ENCODE measurements at places on chromosomes 7 and 10.

DNA sequence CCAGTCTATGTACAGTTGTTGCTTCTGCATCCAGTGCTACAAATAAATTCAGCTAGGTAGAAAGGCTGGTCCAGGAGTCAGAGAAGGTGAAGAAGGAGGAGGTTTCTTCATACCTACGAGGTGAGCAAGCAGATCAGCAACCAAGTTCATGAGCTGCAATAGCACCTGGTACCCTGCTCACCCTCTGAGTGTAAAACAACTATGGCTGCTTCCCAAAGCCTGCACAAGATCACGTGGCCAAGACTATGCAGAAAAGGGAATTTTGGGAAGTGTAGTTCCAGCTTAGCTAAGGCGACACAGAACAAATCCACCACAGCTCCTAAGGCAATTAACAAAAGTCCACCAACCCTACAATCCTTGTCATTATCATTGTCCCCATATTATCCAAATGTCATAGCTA is 95.9 kb upstream of the AUTS2 start:
- DNase-seq, result no peak

GRCh38 chr10:35386594-35387174 is 50.4 kb downstream of the CCNY start:
- peak; percentile 68 for DNase-seq

DNA sequence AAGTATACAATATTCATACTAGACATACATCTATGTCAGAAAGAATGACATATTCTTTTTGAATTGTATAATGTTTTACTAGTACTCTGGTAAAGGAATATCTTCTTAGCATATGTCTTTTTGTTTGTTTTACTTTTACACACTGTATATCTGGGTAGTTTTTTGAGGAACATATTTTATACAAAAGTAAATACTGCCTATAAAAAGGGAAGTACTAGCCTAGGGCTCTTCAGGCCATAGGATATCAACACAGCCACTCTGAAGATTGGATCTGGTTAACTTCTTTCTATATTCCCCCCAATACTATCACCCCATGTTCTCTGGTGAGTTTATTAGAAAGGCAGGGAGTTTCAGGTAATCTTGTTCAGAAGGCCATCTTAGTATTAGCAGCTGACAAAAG is 134.6 kb downstream of the ZNF438 start:
- DNase-seq, result no peak

GRCh38 chr7:155971180-155971770 is 159.0 kb upstream of the SHH start:
- no peak for DNase-seq

GRCh38 chr7:113071465-113071864 is 15.2 kb downstream of the GPR85 start:
- DNase-seq, result no peak

GRCh38 chr7:55308186-55308929 is 56.8 kb upstream of the LANCL2 start:
- no peak for DNase-seq

DNA sequence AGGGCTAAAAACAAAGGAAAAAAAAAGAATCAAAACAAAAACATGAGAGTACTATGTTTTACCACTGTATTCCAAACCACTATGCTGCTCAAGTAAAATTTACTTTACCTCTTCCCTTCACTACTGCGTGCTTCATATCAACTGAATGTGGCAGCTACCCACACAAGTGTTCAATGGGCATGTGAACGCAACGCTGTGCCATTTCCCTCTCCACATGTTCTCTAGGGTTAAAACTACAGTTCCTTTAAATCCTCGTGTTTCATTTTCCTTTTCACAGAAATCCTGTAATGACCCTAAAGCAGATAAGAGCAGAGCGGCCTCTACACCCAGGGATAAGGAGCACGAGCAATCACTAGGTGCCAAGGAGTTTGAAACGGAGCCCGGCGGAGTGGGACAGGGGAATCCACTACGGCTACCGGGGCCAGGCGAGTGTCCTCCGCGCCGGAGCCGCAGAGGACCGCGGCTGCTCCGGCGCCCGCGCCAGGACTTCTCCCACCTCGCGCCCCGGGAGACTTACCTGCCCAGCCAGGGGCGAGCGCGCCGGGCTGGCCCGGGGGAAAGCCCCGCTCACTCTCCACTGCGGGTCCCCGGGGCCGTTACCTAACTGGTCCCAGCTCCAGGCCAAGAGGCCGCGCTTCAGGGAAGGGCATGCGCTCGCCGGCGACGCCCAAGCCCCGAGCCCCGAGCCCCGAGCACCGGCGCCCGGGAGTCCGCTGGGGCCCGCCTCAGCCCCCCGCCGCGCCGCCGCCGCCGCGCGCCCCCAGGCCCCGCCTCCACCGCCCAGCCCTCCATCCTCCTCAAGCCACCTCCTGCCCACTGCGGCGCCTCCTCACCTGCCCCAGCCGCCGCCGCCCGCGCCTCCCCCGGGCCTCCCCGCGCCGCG is 711 bp downstream of the NAMPT start:
- DNase-seq, result peak; percentile 60

DNA sequence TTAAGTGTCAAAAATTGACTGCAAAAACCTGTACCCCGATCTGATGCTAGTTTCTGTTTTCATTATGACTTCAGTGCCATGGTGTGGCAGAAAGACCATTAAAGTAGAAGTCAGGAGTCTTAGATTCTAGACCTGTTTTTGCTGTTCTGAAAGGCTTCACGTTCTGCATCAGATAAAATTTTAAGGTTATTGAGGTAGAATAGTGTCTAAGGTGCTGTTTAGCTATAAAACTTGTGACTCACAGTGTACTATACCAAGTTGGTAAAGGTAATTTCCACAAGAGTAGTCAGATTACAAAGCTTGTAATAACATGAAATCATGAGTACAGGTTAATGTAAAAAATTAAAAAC is 38.6 kb downstream of the ZNRF2 start:
- no peak for DNase-seq

Measured in left ventricle myocardium inferior (tissue), 1 donor.